ENCODE measurements at places on chromosomes 16 and 17.

DNA sequence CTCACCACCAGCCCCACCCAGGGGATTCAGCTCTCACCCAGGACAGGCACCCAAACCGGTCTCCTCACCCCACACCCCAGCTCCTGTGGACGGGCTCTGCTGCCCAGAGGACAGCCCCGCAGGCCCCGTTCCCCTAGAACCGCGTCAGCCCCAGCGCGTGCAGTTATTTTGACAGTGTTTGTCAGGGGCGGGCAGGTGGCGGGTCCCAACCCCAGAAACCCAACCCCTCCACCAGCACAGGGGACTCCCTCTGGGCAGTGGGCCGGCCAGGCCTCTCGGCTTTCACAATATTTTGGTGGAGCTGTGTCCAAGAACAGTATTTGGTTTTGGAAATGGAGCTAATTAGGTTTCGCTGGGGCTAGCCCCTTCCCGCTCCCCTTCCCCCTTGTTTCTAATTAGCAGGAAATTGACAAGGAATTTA lies 44.8 kb downstream of the BAHCC1 start:
- no peak for DNase-seq

- DNase-seq = no peak
Measured at GRCh38 chr16:28288114-28288513, 4.2 kb upstream of the SBK1 start.

- peak; percentile 62 for DNase-seq
Measured at GRCh38 chr16:52543654-52544053, 3.3 kb downstream of the TOX3 start.

GRCh38 chr17:78268951-78269905 lies 37.8 kb downstream of the TMEM235 start:
- peak; percentile 49 for DNase-seq

DNA sequence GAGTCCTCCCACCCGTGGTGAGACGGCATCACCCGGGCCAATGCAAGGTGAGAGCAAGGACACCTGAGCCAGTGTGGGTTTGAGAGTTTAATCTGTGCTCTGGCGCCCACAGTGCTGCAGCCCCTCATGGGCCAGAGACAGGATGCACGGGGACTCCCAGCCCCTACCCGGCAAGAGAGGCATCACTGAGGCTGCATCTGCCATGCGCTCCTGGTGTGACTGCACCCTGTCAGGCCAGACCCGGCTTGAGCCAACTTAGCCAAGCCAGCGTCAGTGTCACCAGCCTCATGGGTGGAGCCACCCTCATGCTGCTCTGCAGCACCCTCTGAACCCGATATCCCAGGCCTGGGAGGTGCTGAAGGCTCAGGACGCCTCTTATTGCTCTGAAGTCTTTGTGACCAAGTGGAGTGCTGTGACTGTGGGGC lies 1.3 kb upstream of the BRICD5 start:
- DNase-seq = no peak

GRCh38 chr16:58883131-58883530 lies 149.0 kb upstream of the GOT2 start:
- no peak for DNase-seq

DNA sequence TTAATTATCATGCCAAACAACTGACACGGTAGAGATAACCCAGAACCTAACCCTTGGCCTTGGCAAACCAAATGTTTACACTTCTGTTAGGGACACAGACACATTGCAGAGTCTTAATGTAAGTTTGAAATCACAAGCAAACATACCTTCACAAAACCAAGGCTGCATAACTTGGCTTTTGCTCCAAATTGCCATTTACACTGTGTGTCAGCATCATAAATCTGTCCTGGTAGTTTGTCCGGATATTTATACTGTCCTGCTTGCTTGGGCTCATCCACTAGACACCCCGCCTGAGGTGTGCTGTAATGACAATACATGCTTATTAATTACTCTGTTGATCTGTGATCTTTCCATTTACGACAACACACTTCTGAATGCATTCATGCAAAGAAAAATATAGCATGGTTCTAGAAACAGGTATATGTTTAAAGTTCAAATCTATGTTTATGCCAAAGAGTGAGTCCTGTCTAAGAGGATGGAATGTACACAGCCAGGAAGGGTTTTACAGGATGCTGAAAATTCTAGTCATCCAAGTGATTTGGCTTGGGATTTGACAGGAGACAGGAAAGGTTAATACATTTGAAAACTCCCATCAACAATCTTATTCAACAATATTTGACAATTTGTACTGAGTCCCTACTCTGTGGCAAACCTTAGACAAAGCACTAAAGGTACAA lies 81.1 kb downstream of the ADAMTS18 start:
- no peak for DNase-seq

GRCh38 chr17:3502466-3502865 lies 26.7 kb downstream of the ASPA start:
- no peak for DNase-seq

- no peak for DNase-seq
Measured at GRCh38 chr16:22161999-22162655, at the start of gene SDR42E2. SDR42E2 (plus strand) TSS chr16:22162506; CDS start chr16:22165583, 3,077 bp downstream.

- DNase-seq = no peak
Measured at GRCh38 chr16:26111900-26112299, 420.1 kb downstream of the HS3ST4 start.

- DNase-seq = no peak
Measured at GRCh38 chr16:69942099-69942491, 9.0 kb upstream of the CLEC18A start.

- DNase-seq = no peak
Measured at GRCh38 chr17:74240618-74241205, 27.3 kb downstream of the TTYH2 start.

GRCh38 chr17:8128125-8128784 lies 4.3 kb upstream of the HES7 start:
- DNase-seq = no peak

DNA sequence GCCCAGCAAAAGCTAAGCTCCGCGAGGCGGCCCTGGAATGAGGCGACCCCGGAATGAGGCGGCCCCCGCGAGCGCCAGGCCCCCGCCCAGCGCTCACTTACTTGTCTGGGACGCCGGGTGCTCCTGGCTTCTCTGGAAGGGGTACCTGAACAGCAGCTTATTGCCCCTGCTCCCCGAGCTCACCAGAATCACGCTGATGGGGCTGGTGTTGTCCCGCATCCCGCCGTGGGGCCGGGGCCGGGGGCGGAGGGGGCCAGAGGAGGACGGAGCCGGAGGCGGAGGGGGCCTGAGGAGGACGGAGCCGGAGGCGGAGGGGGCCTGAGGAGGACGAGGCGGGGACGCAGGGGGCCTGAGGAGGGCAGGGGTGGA lies 440 bp downstream of the NPRL3 start:
- no peak for DNase-seq

- no peak for DNase-seq
Measured at GRCh38 chr17:3590231-3590630, 19.0 kb downstream of the TRPV1 start.
